ENCODE measurements at places on chromosomes 3 and 15.

GRCh38 chr15:38050529-38051448 lies 116.3 kb downstream of the TMCO5A start:
- no peak for DNase-seq

- DNase-seq, result no peak
These were observed 105.0 kb downstream of the KLHL25 start for GRCh38 chr15:85689729-85690128.

- DNase-seq, result no peak
These were observed 145.3 kb downstream of the RORA start for GRCh38 chr15:61083788-61084134.

DNA sequence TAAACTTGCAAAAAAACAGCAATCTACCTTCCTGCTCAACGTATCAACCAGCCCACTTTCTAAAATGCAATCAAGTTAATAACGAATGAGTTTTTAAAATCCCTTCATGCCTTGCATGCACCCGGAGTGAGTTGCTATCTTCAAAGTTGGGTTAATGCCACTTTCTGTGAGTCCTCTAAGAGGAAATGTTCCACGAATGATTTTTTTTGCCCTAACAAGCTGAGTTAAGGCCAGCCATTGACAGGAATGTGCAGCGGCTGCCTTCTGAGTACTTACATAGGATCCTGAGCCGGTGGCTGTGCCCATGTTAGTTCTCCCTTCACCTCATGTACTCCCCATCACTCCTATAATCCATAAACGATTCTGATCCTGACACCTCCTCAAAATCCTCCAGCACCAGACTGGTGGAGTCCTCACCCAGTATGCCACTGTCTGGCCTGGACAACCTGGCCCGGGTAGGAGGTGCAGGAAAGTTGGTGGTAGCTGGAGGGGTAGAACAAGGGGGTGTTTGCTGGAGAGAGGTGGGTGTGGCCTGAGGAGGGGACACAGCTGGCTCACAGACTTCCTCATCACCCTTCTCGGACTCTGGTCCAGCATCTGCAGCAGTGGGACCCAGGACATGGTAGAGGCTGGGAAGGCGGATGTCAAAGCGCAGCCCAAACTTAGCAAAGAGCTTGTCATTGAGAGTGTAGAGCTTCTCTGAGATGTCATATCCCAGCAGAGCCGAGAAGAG lies 12.4 kb downstream of the POPDC2 start:
- no peak for DNase-seq

DNA sequence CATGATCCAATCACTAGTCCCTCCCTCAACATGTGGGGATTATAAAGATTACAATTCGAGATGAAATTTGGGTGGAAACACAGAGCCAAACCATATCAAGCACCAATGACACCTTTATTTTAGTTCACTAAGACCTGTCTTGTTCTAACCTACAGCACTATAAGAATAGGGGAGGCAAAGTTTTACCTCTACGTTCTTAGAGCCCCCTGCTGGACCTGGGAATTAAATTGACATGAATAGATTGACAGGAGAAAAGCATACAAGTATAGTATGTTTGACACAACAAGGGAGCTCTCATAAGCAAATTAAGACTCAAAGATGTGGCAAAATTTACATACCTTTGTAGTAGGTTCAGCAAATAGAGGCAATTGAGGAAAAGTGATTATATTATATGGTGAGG lies 974.4 kb upstream of the ALCAM start:
- DNase-seq, result no peak

DNA sequence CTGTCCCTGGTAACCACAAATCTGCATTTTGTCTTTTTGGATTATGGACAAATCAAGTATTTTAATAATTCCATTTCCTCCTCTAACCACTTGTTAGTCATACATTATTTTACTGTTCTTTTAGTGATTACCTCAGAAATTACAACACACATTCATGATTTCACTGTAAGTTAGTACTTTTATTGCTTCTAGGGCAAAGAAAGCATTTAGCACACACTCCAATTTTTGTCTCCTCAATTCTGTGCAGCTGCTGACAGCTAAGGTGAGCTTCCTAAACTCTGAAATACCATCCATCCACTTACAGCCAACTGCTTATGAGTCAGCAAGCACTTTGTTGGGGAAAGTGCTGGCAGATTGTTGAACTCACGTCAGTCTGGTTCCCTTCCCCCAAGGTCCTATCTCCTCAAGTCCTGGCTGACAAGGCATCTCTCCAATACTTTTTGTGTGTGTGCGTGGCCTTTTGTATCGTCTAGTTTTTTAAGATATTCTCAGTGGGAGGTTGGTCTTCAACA lies 49.4 kb upstream of the TNFAIP8L3 start:
- no peak for DNase-seq

DNA sequence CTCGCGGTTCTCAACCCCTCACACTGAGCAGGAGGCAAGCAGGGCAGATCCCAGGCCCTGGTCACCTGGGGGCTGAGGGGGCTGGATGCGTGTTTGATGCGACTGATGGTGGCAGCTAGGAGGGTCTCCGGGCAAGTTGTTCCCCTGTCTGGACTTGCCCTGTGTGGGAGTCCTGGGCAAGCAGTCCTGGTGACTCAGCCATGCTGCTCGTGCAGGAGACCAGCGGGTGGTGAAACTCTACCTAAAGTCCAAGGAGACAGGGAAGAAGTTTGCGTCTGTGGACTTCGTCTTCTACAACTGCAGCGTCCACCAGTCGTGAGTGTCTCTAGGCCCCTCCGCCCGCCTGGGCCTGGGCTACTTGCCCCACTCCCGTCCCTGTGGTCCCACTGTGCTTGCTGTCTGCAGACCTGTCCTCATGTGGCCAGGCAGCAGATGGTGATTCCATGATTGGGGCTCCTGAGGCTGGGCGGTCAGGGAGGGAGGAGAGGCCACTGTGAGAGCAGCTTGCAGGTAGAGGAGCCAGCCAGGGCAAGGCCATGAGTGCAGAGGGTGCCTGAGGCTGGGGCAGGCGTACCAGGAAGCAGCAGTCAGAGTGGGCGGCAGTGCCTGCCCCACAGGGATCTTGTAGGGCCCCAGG lies 23.1 kb downstream of the PLXNA1 start:
- DNase-seq, result no peak

- DNase-seq, result peak; percentile 16
These were observed 101.3 kb downstream of the DPH6 start for GRCh38 chr15:35444557-35445204.

DNA sequence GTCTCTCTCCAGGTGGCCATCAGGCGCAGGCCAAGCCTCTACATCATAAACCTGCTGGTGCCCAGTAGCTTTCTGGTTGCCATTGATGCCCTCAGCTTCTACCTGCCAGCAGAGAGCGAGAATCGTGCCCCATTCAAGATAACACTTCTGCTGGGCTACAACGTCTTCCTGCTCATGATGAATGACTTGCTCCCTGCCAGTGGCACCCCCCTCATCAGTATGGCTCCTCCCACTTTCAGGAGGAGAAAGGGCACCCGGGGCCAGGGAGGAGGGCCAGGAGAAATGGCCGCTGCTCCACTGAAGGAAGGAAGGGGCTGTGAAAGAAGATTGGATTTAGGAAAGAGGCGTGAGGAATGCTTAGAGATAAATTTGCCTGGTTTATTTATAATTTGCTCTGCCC lies 6.6 kb downstream of the HTR3C start:
- no peak for DNase-seq

DNA sequence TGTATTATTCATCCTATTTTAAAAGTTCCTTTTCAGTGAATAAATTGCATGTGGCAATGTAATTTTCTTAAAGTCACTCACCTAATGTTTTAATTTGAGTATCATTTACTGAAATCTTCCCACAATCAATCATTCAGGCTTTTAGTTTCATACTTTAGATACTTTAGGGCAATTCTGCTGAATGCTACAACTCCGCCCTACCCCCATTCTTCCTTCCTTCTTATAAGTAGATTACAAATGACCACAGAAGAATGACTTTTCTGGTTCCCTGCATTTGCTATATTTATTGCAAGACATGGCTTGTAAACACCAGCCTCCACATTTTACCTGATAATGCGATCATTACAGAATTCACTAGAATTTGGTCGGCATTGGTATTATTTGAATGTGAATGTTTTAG lies 1061.9 kb downstream of the FHIT start:
- DNase-seq, result no peak

DNA sequence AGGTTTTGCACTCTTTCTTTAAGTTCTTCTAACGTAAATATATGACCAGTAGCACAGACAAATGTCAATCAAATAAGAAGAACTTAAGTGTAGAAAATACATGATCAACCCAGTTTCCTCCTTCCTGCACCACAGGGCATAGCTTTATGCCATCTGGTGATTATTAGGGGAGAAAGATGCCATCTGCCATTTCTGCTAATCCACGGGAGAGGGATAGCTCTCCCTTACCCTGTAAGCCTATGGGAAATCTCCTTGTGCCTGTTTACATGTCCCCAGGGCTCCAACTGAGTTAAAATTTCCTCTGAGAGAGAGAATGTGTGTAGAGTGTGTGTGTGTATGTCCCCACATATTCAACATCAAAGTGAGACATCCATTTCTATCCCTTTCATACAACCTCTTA lies 135.9 kb downstream of the RSL24D1 start:
- DNase-seq, result no peak

DNA sequence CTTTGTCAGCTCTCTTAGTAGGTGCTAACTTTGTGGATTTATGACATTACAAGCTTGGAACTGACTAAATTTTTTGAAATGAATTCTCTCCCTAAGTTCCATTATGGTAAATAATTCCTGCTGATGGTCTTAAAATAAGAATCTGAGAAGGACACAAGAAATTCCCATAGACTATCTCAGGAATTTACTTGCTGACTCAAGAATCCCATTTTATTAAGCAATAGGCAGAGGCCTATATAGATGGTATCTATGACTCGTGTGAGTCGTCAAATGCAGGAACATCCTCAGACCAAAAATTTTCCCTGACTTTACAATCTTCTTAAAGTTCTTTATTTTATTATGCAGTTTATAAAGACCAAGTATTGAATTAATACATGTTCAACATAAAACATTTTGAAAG lies 30.7 kb upstream of the CBLB start:
- no peak for DNase-seq

GRCh38 chr15:34644061-34644460 lies 60.6 kb upstream of the GOLGA8B start:
- no peak for DNase-seq

DNA sequence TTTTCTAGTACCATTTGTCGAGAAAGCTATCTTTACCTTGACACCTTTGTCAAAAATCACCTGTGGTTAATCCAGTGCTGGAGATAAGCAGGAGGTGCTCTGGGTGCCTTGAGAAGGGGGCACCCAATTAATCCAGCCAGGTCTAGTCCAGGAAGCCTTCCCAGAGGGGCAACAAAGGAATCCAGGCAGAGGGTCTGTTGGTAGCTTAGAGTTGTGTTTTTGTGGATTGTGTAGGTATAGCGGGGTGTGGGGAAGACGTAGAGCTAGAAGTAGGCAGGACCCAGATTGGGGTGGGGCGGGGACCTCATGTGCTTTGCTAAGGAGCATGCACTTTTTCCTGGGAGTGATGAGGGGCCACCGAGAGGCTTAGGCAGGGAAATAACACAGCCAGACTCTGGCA lies 6.0 kb upstream of the PIGZ start:
- no peak for DNase-seq

DNA sequence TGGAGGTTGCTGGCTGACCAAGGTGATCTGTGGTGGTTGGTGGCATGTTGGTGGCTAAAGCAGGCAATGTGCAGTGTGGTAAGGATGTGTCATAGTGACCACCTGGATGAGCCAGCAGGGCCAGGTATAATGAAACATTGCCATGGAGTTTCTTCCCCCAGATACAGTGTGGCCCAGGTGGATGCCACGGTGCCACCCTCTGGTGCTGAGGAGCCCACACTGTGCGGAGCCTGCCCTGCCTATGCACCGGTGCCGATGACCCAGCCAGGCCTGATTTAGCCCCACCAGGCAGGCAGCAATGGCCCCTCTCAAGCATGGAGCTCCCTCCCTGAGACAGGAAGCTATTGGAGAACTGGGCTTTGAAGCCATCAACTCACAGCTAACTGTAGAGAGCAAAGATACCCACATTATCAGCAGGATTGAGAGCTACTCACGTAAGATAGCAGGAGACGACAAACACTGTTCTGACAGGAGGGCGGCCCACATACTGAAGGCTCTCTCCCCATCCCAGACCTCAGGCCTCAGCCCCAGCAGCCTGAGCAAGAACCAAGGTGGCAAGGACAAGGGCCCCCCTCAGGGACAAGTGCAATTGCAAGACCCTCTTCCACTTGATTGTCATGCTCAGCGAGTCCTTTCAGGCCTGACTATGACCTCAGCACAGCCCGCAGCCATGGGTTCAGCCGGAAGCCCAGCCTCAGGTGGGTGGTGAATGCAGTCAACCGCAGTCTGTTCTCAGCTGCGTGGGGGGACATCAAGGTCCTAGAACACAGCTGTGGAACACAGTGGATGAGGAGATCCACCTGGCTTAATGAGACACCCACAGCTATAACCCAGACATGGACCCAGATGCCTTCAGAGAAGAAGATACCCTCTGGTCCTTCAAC lies 82.8 kb upstream of the CDV3 start:
- no peak for DNase-seq

DNA sequence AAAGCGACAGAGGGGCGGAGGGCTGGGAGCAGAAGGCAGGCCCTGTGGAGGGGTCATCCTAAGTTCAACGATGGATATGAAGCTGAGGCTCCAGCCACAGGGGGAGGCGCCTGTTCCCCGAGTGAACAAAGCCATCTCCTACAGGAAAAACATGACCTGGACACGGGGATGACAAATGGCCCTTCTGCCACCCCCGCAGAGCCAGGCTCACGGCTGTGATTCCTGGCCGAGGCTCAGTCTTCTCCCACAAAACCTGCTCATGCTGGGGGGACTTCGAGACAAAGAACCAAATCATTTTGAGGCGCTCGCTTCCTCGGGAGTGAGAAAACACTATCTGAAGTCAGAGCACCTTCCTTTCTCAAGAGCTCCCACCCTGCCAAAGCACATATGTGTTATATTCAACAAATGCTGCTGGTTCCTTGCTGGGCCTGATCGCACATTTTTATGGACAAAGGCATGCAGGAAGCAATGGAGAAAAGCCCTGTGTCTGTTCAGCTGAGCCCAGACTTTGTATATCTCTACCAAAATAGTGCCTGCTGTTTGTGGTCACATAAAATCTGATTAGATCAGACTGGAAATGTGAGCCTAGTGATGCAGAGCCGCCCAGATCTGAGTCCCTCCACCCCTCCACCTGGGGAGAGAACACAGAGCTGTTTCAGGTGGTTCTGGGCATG lies 5.6 kb downstream of the RBP1 start:
- DNase-seq, result peak; percentile 75

Data from COLO829 (cell line).